Hematopoietic multipotent progenitor cell treated with erythropoietin and hydrocortisone succinate and interleukin-3 and kit ligand, for 4 days (in vitro differentiated cells): ENCODE measurements at places on chromosomes 3 and 15.

DNA sequence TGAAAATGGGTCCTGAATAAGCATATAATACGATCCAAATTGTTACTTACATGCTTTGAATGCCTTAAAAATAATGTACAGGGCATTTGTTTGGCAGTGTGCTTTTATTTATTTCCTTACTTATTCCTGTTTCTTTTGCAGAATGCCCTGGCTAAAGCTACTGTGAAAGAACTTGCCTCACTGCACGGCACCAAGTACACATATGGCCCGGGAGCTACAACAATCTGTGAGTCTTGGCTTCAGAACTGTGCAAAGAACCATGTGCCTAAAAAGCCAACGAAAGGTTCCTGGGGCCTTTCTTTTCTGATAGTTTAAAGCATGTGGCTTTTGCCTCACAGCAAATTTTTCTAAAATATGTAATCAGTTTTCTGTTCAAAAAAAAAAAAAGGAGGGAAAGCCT, 7.8 kb upstream of the CPA3 start:
- no peak for DNase-seq

GRCh38 chr15:45179221-45179985, 8.4 kb downstream of the SHF start:
- peak; percentile 41 for DNase-seq

DNA sequence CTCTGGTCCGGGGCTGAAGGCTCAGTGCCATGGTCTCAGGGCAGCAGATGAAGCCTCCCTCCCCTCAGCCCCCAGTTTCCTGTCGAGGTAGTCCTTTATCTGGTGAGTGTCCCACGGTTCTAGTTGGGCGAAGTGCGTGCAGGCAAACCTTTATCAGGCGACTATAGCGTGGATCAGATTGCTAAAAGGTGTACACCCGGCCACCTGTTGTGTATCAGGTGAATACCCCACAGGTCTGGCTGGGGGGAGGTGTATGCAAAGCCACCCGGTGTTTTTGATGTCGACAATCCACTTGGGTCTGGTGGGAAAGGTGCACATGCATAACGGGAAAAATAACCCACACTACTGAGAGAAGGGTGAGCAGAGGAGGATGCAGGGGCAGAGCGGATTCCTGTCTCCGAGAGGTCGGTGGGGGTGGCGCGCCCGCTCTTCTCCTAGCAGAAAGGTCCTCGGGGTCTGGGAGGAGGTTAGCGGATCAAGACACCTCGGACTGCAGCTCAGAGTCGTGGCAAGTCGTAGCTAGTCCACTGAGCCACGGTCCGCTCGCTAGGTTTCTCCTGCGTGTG, 507 bp downstream of the SLC12A6 start:
- peak; percentile 61 for DNase-seq

DNA sequence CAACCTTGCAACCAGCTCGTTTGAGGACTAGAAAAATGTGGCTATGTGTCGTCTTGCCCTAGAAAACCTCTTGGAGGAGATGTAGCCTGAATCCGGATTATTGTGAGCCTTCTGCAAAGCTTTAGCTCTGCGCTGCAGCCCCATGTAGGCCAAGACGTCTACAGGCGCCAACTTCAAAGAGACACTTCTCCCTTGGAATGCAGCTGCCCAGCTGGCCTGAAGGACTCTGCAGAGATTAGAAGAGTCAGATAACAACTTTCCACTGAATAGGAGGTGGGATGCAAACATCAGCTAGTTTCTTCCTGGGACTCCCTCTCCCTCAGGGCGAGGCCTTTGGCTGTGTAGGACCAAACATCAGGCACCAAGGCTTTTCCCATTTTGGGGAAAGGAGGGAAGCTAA, 356.5 kb upstream of the IL12A start:
- no peak for DNase-seq
